Muscle of arm (tissue), 14 donors: ENCODE measurements at places on chromosomes 5 and 9.

DNA sequence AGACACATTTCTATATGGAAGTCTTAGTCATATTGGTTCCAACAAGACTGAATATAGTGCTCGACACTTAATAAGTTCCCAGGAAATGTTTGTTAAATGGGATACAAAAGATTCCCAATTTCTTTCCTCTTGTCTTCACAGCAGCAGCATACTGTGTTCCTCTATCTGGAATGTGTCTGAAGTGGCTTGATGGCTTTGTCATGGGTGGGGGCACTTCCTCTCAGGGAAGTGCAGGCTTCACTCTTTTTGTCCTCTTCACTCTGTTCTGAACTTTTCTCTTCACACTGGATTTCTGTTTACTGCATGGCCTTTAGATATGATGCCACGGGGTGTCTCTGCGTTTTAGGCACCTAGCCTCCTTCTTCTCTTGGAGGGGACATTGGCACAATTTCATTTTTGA lies 127.7 kb upstream of the C9orf72 start:
- peak; percentile 15 for DNase-seq

GRCh38 chr9:32069169-32069813 lies 315.2 kb upstream of the ACO1 start:
- no peak for DNase-seq

DNA sequence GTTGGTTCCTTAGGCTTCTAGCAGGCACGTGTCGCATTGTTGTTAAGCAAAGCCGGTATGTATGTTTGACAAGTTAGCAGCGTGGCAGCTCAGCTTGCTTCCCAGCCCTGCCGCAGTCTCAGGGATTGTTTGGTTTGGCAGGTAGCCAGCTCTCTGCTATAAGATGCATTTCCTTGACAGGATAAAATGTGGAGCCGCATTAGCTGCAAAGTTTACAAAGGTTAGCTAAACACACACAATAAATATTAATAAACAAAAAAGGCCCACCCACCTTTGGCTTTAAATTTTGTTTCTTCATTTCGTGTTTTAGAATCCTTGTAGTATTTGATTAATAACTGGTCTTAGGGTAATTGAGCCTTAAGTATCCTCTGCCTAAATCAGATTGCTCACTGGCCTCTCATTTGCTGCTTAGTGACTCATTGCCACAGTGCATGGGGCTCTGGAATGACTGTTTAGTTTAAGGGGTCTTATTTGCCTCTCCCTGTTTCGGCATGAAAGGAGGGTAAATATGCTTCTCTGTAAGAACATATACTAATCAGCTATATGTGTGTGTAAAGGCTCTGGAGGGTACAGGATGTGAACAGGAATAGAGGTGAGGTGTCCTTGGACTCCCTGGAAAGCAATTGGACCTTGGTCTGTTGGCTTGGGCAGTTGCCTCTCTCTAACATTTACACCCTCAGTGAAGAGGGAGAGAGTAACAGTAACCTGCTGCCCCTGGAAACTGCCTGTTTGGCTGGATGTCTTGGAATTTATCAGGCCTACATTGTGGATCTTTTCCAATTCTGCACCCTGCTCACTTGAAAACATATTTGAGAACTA lies 122.0 kb downstream of the GDNF start:
- DNase-seq, result peak; percentile 54

DNA sequence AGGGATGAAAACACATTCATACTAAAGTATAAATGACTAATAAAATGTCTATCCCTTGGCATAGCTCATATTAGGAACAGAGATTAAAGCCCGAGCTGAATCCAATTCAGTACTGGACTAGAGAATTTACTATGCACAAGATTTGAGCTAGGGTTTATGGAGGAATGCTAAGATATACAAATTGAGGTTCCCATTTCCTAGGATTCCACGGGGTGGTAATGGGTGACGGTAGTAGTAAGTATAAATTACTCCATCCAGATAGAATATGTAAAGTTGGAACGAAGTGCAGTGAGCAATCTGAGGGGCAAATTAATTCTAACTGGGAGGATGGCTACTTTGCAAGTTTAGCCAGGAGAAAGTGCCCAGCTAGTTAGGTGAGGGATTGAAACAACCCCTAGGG lies 156.5 kb downstream of the GAS1 start:
- no peak for DNase-seq

GRCh38 chr9:131607591-131607990 lies 62.3 kb downstream of the PRRT1B start:
- DNase-seq, result no peak

- no peak for DNase-seq
Measured at GRCh38 chr9:92206488-92206887, 87.0 kb downstream of the IARS1 start.
